ENCODE measurements at places on chromosomes 11 and 22.

- no peak for DNase-seq
Measured at GRCh38 chr11:46615756-46616155, 1.3 kb downstream of the HARBI1 start.

GRCh38 chr11:70233962-70234361 is 30.9 kb downstream of the FADD start:
- DNase-seq: no peak

GRCh38 chr11:47333526-47333845 is 19.0 kb downstream of the MYBPC3 start:
- DNase-seq: no peak

DNA sequence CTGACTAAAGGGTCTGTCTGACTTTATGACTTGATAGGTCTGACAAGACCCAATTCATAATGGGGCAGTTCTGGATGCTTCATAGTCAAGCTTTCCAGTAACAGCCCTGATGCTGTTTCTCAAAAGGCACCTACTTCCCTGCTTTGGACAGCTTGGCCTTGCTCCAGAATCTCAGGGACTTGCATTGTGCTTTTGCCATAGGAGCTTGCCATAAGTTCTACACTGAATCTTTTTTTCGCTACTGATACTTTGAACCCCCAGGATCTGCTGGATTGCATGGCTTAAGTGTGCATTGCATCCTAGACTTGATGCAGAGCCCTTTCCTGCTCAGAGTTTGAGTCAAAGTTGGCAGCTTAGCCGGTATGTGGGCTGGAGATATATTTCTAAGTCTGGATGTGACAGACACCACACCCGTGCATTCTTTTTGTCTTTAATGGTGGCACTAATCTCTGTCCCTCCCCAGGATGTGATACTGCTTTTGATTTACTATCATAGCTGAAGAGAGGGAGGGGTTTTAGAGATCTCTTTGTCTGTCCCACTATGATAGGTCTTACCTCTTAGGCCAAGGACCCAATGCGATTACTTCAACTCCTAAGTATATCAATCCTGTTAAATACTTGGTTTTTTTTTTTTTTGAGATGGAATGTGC is 16.9 kb upstream of the SLC3A2 start:
- no peak for DNase-seq

DNA sequence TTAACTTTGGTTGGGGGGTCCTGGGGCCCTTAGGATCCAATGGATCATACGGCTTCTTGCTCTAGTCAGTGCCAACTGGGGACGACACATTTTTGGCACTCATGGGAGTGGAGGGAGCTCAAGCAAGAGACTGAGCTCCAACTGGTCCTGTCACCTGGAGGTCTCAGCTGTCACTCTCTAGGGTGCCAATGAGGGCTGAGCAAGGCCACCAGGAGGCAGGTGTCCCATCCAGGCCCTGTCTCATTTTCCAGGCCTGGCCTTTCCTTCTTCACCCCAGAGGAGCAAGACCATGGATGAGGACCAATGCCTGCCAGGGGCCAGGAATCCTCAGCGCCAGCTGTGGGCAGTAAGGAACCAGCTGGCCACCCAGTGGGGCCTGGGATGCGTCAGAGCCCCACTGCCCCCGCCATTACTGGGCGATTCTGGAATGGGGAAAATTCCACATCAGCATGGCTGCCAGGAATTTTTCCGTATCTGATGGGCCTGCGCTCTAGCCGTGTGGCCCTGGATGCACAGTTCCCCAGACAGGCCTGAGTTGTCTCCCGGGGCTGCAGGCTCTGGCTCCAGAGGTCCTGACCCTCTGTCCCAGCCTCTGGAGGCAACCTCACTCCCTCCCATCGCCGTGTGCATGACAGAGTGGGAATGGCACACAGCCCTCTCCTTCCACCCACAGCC is 669 bp upstream of the GAL3ST1 start:
- no peak for DNase-seq

GRCh38 chr11:64969209-64969608 is 2.7 kb downstream of the MAJIN start:
- no peak for DNase-seq

DNA sequence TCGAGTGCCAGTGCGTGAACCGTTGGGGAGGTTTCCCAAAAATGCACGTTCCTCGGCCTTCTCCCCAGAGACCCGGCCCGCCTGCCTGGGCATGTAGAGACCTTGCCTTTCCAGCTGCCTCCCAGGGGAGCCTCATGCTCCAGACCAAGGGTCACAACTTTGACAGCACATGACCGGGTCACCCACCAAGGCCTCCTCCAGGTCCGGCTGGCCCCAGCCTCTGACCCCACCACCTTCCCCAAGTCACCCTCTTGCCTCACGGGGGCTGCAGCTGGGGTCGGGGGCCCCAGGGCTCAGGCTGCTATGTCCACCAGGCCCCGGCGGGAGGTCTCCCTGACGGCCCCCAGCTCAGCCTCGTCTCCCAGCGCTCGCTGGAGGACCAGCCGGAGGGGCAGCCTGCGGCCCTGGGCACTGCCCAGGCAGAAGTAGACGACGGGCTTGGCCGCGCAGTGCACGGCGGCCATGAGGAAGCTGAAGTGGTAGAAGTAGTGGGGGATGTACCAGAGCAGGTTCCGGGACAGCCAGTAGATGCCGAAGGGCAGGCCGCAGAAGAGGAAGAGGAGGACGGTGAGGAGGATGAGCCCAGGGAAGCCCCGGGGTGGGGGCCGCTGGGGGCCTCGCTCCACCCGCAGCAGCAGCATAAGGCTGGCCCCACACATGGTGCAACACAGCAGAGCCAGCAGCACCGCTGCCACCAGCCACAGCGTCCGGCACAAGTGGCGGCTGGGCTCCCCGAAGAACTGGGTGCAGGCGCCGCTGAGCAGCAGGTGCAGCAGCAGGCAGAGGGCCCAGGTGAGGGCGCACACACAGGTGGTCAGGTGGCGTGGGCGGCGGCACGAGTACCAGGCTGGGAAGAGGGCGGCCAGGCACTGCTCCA is 4.4 kb downstream of the MRGPRE start:
- no peak for DNase-seq

- DNase-seq: no peak
Measured at GRCh38 chr11:120612513-120613263, 101.1 kb downstream of the GRIK4 start.

DNA sequence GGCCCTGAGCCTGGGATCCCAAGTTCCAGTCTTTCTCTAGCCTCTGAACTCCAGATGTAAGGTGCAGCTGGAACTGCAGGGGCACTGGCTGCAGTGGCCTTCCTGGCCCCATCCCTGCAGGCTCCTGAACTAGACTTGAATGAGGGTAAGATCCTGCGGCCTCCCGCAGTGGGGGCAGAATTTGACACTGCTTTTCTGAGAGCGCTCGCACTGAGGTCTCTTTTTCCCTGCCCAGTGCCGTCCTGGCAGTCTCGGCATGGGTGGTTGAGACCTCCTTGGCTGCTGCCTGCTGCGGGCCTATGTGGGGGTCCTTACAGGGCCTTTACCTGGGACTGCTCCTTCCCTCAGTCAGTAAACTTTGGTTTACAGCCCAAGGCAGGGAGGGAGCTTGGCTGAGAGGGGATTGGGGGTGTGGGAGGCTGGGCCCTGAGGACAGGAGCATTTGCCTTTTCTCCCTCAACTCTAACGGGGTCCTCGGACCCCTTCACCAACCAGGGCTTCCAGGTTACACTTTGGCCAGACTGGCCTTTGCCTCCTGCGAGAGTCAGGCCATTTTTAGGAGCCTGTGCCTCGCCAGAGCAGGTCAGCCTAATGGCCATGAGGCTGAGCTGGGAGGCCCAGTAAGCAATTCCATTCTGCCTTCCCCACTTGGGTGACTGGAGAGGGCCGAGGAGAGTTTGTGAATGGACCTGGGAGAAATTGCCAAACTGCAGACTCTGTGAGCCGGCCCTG is 35.4 kb downstream of the FAM83F start:
- DNase-seq: no peak

- DNase-seq: no peak
Measured at GRCh38 chr11:117919781-117920221, 9.4 kb downstream of the TMPRSS13 start.

- no peak for DNase-seq
Measured at GRCh38 chr11:46890665-46891064, 27.7 kb downstream of the LRP4 start.

DNA sequence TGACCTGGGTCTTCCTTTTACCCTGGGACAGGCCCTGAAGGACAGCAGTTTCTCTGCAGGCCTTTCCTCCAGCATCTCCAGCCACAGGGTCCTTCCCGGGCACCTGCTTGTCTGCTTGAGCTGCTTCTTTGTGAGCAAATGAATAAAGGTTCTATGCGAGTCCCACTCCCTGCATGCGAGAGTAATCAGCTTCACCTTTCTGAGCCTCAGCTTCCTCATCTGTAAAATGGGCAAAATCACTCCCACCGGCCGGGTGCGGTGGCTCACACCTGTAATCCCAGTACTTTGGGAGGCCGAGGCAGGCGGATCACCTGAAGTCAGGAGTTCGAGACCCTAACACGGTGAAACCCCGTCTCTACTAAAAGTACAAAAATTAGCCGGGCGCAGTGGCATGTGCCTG is 31.1 kb downstream of the IFT27 start:
- DNase-seq: no peak

DNA sequence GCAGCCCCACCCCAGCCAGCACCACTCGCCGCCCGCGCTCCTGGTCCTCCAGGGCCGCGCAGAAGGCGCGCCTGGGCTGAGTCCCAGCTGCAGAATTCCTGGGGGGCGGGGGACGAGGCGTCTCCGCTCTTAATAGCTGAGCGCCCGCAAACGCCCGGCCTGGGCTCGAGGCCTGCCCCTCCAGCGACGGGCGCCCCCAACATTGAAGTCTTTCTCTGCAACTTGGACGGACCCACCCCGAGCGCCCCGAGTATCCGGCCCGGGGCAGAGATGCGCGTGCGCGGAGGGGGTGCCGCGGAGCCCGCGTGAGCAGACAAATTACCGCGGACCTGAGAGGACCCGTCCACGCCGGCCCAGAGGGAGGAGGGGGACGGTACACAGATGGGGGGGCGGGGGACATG is 6.7 kb upstream of the SYT7 start:
- DNase-seq: peak; percentile 5

DNA sequence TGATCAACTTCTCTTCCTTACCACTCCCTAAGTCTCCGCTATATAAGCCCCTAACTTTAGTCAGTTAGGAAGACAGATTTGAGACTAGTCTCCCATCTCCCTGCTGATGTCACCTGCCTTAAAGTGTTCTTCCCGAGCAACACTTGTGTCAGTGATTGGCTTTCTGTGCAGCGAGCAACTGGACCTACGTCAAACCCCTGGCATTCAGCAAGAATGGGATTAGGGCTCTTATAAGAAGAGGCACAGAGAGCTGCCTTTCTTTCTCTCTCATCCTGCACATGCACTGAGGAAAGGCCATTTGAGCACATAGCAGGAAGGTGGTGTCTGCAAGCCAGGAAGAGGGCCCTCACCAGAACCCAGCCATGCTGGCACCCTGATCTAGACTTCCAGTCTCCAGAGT is 116.6 kb upstream of the THY1 start:
- DNase-seq: no peak

DNA sequence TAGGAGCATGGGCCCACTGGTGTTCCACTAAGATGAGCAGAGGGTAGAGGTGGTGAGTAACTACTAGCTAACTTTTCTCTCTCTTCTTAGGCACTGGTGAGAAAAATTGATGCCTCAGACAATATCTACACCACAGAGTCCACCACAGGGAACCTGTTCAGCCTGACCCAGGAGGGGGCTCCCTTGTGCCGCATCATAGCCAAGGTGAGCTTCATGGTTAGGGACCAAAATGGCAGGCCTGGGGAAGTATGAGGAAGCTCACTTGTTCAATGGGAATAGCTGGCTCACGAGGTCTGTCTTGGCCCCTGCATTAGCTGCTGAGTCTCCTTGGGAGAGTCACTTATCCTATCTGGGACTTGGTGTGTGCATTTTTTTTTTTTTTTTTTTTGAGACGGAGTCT is 75.9 kb downstream of the INSC start:
- DNase-seq: no peak

DNA sequence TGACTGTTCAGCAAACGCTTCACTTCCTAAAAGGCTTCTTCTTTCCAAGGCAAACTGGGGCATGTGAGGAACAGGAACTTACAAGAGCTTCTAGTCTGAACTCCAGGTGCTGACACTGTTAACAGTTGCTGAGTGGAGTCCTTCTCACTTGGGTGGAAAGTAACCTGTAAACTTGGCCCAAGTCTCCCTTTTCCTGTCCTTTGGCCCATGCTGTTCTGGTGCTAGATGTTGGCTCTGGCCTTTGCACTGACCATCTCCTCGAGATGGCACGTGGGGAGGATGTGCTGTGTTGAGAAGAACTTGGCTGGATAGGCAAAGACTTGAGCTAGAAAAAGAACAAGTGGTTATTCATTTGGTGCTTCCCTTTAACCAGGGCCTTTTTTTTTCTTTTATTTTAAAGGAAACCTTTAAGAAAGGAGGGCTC is 53.6 kb downstream of the PTPRJ start:
- no peak for DNase-seq

- DNase-seq: no peak
Measured at GRCh38 chr11:42255906-42256305, 796.5 kb upstream of the LRRC4C start.

DNA sequence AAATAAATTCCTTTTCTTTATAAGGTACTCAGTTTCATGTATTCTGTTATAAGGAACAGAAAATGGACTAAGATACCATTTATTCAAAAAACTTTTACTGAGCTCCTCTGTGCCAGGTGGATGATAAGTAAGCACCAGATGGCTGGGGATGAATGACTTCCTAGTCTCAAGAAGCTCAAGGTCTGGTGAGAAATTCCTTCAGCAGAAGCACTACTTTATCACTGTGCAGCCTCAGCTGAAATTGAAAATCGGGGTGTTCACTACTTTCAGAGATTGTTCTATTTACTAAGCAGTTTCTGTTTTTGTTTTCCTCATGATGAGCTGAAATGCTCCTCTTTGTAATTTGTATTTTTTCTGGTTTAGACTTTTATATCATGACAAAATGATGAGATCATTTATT is 7.8 kb downstream of the LDHAL6A start:
- no peak for DNase-seq

DNA sequence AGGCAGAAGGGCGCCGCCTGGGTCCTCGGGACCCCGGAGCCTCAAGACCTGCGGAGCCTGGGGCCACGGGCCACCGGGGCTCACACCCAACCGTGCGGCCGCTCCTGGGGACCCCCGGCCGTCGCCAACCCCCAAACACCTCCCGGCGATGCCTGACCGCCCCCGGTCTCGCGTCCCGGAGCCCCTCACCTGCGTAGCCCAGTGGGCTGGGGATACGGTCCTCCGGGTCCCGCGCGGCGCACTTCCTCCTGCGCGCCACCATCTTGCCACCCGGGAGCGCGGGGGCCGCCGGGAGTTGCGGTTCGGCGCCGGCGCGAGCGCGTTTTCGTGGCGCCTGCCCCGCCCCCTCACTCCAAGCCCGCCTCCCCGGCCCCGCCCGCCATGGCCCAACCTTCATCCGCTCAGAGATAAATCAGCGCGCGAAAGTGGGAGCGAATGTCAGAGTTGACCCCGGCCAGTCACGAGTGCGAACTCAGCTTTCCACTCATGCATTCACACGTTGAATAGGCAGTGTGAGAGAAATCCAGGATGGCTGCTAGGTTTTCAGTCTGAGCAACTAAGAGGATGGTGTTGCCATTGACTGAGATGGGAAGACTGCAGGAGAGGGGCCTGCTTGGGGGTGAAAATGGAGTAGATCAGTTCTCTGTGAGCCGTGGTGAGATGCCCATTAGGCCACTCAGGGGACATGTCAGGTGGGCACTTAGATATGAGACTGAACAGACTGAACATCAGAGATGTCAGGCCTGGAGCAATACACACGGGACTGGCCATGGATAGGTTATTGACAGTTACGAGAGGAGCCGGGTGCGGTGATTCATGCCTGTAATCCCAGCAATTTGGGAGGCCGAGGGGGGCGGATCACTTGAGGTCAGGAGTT is at the start of gene RRP7A:
Gene RRP7A (minus strand): TSS at position 272 of the 877 bp plus-strand sequence. CDS start 10 bp downstream, at position 262.
- peak; percentile 80 for DNase-seq
